ENCODE measurements at places on chromosomes 7 and 10.

- no peak for DNase-seq
Measured at GRCh38 chr7:134996097-134996550, 9.8 kb downstream of the AGBL3 start.

DNA sequence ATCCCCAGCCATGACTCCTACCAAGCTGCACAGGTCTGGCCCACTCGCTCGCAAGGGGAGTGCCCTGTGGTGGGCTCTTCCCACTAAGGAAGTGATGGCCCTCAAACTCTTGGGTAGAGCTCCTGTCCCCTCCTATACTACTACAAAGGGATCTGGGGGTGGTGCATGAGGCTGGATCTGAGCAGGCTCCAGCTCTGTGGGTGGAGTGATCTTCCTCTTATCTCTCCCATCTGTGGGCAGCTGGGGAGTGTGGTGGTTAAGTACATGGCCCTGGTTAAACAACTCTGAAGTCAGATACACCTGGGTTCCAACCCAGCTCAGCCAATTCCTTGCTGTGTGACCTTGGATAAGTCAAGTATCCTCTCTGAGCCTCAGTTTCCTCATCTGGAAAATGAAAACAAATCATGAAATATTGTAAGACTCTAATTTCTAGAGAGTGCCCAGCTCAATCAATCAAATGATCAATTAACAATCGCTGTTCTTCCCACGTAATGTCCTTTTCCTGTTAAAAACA lies 17.4 kb downstream of the DDIT4 start:
- no peak for DNase-seq

- DNase-seq, result no peak
Measured at GRCh38 chr10:130737621-130738020, 573.9 kb downstream of the TCERG1L start.

GRCh38 chr7:144659211-144659610 lies 176.6 kb downstream of the TPK1 start:
- no peak for DNase-seq

DNA sequence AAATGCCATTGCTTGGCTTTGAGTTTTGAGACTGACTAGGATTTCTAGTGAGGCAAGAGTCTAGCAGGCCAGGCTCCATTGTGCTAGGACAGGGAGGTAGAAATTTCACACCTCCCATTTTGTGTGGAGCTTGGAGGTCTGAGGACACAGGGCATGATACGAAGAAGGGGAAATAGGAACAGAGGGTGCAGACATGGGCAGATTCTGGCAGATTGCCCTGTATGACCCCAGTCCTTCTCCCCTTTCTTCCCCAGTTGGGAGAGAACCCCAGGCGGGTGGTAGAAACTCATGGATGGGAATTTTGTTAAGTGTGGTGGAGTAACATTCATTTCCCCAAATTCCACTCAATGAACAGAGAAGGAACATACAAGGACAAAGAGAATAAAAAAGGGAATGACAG lies 54.4 kb downstream of the RAMP3 start:
- DNase-seq, result no peak

DNA sequence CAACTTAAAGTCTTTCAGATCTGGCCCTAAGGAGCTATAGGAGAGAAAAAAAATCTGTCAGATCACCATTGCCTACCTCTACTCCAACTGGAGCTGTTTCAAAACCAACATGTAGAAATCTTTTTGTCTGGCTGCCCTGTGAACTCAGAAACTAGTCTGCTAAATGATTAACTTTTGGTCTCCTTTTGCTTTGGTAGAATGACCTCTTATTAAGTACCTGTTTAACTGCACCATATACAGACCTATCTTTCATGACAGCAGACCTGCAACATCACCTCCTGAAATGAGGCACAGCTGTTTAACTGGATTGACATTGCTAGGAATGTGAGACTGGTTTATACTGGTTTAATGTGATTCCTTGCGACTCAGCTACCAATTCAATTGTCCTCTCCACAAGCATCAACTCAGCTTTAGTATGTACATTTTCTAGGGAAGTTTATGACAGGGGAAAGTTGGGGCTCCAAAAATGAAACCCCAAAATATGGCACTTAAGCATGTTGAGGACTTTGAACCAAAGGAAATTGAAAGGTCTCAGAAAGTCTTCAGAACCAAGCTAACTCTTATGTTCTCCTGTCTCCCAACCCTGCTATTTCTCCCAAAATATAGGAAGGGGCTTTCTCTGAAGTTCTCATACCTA lies 1.8 kb downstream of the CYP3A43 start:
- peak; percentile 25 for DNase-seq

DNA sequence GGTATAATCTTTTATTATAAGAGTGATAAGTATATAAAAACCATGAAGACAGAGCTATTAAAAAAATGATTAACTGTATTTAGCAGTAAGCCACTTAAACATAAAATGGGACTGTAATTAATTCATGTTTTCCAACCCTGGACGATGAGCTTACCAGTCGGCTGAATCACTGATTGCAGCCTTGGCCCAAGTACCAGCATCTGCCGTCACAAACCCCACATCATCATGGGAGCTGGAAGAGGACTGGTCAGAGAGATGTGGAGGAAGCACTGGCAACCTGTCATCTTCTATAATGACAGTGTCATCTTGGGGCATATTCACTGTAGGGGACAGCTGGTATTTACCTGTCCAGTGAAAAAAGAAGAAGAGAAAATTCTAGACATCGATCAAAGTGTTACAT lies 473.6 kb downstream of the PARD3 start:
- no peak for DNase-seq

DNA sequence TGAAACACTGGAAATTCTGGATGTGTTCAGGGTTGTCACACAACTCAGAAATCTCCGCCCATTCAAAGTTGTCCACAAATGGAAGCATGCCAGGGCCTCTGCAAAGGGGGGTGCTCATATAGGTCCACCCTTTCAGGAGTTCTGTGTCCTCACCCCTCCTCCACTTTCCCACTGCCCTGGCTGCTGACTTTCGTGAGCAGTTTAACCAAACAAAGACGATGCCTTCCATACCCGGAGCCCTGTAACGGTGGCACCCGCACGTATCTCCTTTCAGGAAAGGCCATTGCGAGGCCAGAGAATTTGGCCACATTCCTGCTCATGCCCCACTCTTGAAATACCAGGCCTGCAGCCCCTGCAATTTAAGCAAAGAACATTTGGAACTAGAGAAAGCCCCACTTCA lies 1.4 kb downstream of the CPXM2 start:
- DNase-seq, result no peak

- no peak for DNase-seq
Measured at GRCh38 chr10:13816195-13816925, 229.6 kb downstream of the PRPF18 start.

GRCh38 chr7:143325240-143325639 lies 9.3 kb downstream of the CLCN1 start:
- no peak for DNase-seq

DNA sequence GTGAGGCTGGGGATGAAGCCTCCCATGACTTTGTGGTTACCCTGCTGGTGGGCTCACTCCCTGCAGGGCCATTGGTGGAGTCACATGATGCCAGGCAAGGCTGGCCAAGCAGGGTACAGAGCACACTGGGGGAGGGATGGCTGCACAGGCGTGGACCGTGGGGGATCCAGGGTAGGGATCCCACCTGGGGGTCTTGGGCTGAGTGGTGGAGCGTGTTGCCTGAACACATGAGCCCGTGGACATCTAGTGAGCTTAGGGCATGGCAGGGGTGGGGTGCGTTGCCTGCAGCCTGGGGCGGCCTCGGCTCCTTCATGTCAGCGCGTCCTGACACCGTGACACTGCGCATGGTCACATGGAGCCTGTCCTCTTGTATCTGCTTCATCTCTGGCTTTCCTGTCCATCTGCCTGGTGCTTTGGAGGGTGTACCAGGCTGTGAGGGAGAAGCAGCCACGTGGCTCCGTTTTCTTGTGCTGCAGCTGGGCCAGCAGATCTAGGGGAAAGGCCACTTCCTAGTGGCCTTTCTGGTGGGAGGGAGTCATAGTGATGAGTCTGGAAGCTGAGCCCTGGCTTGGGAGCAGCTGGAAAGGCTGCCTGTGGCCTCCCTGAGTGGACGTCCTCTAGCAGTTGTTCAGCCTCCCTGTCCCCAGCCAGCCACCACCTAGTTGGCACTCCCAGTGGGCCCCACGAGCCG lies 96.2 kb downstream of the LHPP start:
- DNase-seq, result no peak

- DNase-seq, result no peak
Measured at GRCh38 chr10:112886463-112886862, 63.6 kb upstream of the TCF7L2 start.

DNA sequence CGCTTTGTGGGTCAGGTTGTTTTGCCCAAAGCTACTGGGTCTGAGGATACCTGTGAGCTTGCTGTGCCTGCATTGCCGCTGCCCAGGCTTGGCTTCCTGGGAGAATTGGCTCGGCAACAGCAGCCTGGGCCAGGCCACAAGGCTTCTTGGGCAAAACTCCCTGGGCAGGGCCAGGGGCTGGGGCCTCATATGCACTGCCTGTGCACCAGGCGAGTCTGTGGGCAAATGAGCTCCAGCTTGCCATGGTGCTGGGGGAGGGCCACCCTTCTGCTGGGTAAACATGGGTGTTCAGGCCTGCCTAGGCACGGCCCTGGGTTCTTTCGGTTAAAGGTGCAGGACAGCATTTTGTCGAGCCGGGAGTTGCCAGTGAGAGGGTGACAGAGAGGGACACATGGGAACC lies 19.4 kb downstream of the ZMIZ1 start:
- no peak for DNase-seq

DNA sequence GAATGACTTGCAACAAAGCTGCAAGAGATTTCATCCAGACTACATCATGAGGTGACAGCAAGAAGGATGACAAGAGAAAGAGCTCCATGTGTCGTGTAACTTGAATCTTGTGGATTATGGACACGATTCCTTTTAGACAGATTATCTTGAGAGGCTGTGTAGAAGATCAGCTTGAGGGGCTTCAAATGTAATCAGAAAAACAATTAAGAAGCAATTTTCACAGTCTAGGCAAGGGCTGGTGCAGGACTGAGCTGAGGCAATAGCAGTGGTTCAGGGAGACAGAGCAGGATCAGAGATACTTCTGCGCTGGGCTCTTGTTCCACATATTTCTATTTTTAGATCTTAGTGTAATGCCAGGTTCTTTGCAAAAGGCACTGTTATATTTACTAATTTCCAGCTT lies 253.0 kb upstream of the COBL start:
- no peak for DNase-seq

- DNase-seq, result no peak
Measured at GRCh38 chr10:60203993-60204618, 185.6 kb downstream of the ANK3 start.

GRCh38 chr7:46681865-46682503 lies 760.9 kb upstream of the IGFBP3 start:
- no peak for DNase-seq

DNA sequence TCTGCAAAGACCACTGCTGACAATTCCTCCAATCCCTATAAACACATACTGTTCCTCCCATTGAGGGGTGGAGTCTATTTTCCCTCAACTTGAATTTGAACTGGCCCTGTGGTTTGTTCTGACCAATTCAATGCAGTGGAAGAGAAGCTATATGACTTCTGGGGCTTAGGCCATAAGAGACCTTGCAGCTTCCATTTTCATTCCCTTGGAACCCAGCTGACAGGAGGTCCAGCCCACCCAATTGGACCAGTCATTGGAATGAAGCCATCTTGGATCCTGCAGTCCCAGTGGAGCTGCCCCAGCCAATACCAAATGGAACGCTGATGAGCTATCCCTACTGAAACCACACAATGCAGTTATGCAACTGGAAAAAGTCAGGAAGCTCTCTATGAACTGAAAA lies 8.9 kb upstream of the TMED4 start:
- no peak for DNase-seq

Measured in GM19239 (cell line).